ENCODE measurements at places on chromosomes 1 and 21.

DNA sequence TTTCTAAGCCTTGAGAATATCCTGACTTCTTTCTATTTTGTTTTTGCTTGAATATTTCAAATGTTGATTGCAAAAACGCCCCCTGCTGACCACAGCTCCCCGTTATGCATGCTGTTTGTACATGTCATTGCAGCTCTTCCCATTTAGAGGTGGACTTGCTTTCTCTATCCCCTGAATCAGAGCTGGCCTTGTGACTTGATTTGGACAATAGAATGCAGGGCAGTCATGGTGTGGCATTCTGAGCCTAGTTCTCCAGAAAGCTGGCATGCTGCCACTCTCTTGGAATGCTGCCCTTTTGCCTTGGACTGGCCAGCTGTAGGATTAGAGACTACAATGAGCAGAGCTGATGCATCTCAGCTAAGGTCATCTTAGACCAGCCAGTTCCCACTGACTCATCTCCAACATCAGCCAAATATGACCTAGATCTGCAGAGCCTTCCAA, 1561.5 kb downstream of the MRPL39 start:
- DNase-seq = peak; percentile 63

DNA sequence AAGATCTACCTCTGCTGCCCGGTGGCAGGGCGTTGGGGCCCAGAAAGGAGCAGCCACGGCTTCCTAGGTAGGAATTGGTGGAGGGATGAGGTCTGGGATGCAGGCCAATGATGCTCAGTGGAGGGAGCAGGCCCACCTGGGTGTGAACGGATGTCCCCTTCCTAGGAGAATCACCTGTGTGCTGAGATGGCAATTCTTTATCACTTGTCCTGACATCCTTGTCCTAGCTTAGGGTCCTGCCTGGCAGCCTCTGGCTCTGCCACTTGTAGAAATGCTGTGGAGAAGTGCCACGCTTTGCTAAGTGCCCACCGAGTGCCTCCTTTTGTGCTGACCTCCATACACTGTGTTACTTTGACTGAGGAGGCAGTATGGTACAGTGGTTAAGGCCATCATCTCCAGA, 12.8 kb downstream of the EDN2 start:
- no peak for DNase-seq

DNA sequence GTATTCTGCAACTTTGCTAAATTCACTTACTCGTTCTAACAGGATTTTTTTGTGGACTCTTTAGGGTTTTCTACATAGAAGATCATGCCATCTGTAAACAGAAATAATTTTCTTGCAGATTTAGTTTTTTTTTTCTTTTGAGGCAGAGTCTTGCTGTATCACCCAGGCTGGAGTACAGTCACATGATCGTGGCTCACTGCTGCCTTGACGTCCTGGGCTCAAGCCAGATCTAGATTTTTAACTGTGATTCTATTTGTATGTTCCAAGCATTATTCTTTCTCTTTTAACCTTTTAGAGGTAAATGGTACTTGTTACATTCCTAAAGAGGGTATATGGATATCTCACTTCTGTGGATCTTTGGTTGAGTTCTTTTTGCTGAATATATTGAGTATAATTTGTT, 18.6 kb downstream of the FABP3 start:
- no peak for DNase-seq

DNA sequence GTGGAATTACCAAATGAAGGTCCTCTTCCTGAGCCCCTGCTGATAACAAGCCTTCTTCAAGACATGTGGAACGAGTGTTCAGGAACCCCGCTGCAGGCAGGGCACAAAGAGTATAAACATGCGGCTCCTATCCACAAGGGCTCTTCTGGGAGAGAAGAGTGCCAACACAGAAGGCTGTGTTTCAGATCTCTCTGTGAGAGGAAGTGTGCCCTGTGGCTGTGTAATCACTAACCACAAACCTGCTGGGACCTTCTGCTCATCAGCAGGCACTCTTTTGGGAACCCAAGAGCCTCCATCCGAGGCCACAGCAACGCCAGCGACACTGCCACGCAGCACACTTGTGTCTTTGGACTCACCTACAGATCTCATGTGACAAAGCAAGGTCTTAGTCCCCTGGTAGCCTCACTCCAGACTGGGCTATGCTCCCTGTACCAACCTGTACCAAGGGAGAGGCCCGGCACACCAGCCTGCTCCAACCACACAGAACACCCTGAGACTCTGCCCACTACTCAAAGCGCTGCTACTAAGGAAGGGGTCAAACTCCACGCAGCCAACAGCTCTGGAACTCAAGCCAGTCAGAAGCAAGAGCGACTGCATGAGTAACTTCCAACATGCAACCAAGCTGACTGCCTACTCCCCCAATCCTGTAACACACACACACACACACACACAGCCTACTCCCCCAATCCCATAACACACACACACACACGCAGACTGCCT, 7.8 kb downstream of the PTTG1IP start:
- DNase-seq = no peak

DNA sequence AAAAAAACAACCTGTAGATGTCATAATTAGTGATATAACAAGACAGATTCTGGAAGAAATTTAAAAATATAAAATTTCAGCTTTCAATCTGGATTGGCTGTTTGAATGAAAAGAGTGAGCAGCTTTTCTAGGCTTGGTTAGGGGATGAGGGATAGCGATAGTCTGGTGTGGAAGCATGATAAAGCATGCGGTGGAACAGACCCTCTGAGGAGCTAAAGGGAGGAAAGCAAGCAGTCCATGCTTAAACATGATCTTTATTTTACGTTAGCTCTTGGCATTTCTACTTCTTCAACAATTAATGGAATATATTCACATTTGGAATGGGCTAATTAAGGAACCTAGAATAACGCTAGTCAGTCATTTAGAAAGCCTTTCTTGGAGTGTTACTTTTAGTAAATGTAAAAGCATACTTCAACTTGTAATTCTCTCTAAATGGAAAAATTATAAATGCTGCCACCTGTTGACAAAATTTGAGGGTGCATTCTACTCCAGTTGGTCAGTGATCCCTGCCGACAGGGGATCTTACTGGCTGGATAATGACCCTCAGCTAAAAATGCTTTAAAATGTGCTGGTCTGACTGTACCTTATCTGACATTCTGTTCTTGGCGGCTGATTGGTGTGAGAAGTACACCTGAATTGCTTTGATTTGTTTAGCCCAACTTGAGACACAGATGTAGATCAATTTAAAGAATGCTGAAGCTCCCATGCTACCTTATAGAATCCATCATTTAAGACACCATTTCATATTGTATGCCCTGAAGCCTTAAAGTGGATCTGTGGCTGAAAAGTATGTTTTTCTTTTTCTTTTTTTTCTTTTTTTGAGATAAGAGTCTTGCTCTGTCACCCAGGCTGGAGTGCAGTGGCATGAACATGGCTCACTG, 61.2 kb downstream of the AK4 start:
- DNase-seq = peak; percentile 18

- no peak for DNase-seq
Observed at GRCh38 chr1:17829579-17829978, 74.4 kb downstream of the ACTL8 start.

Data from Panc1 (cell line).